Colonic mucosa (tissue), 4 donors: ENCODE measurements at places on chromosomes 11 and 22.

- no peak for DNase-seq
These were observed 122.3 kb upstream of the SNX19 start for GRCh38 chr11:131038597-131038996.

- DNase-seq, result no peak
These were observed 18.4 kb downstream of the ACO2 start for GRCh38 chr22:41487037-41487935.

- no peak for DNase-seq
These were observed 90.7 kb downstream of the RTL6 start for GRCh38 chr22:44407171-44407986.

GRCh38 chr11:76667271-76667818, 3.2 kb downstream of the LRRC32 start:
- DNase-seq, result no peak

- no peak for DNase-seq
These were observed 28.5 kb downstream of the CD44 start for GRCh38 chr11:35167426-35167954.

GRCh38 chr22:35697142-35697541, 20.5 kb upstream of the APOL5 start:
- no peak for DNase-seq

- DNase-seq, result no peak
These were observed 170.8 kb upstream of the BDNF start for GRCh38 chr11:27871056-27871455.

GRCh38 chr11:44247508-44247907, 62.4 kb downstream of the ALX4 start:
- DNase-seq, result no peak

- DNase-seq, result no peak
These were observed 81.9 kb downstream of the CEP164 start for GRCh38 chr11:117409511-117409910.

DNA sequence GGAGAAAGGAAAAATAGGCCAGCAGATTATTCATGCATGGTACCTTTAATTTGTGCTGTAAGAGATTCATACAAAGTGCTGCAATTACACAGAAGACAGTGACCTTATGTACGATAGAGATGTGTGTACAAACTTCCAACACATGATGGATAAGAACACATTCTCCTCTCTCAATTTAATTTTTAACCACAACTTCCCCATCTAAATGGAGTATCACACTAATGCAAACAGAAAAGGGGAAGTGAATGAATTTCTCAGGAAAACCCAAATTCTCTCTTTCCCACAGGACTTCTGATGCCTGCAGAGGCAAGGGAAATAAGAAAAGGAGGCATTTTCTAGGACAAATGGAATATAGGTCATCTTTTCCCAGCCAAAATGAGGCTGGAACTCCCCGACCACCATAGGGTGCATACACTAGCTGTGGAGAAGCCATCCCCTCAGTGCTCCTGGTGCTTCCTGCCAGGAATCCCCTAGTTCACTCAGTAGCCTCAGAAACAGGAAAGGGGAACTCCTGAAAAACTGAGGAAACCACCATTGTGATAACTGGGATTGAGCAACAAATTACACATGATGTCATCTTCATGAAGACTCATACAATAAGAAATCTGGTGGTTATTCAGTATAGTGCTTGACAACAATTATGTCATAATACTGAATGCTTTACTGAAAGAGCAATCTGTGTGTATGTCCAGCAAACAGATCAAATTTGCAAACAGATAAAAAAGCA, 22.4 kb downstream of the MMP10 start:
- DNase-seq, result no peak

DNA sequence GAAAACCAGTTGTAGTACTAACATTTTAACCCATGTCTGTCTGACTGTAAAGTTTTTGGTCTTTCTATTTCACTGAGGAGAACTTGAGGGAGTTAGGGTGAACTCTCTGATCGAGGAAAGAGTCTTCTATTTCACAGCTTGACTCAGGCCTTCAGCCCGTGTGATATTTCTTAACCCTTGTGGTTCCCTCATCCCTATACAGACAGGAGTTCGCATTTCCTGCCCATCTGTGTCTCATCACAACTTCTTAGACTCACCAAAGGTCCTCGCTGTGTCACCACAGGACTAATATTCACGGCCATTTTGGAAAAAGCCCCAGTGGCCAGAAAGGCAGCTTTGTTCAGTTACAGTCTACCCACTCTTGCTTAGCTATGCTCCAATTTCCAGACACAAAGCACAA, 172.8 kb downstream of the FAM181B start:
- no peak for DNase-seq

GRCh38 chr11:69912161-69912910, 93.1 kb upstream of the FGF3 start:
- DNase-seq, result no peak

DNA sequence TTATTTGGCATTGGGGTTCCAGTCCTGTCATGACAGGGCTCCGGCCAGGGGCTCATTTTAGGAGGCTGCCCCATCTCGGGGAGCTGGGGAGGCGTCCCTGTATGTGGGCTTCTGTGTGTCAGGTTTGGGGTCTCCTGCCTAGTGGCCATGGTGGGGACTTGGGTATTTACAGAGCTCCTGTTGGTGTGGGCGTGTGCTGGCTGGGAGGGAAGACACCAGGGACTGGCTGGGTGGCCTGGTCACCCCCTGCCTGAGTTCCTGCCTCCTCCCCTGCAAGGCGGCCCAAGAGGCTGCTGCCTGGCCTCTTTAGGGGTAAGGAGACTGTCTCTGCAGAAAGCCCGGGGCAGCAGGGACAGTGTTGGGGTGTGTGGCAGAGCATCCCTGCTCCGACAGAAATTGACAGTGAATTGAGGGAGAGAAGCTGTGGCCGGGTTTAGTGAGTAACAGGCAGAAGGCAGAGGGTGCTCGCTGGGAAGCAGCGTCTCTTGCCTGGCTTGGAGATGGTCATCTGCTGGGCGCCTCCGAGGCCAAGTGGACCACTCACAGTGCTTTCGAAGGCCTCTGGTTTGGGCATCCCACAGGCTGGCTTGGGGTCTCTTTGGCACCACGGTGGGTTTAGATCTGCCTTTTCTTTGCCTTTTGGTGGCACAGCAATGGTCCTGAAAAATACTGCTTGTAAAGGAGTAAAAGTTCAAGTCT, 40.3 kb upstream of the GRAMD4 start:
- no peak for DNase-seq

GRCh38 chr11:72132646-72133045, 2.9 kb upstream of the FOLR3 start:
- no peak for DNase-seq

DNA sequence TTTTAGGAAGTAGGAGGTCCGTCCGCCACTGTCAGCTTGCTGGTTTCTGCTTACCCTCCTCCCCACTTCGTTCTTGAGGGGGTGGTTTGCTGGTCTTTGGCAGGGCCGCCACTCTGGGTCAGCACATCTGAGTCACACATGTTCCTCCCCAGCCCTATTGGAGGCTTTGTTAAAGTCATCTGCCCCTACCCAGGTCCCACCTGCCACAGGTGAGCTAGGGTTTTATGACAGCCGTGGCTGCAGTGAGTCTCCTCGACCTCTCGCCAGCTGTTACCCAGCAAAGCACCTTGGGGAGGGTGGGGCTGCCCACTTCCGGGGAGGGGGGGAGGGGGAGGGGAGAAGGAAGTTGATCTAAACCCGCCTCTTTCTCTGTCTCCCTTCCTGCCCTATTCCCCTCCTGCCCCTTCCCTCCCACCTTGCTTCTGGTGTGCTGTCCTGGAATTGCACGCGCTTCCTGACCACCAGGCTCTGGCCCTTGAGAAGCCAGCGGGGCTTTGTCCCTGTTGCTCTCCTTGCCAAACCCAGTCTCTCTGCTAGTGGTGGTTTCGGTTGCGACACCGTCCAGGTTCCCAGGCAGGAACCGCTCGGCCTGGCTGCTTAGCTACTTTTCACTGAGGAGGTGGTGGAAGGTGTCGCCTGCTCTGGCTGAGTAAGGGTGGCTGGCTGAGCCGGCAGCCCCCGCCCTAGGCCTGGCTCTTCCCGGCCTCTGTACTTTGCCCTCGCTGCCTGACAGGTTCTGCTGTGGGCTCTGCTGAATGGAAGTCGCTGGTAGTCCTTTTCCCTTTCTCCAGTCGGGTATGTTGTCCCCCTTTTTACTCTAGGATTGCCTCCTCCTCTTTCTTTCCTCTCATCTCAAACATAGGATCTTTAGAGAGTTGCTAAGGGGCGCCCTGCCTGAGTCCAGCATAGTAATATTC, 28.5 kb downstream of the RCOR2 start:
- peak; percentile 90 for DNase-seq
